Stimulated activated CD4-positive, alpha-beta T cell treated with anti-CD3 and anti-CD28 coated beads, Interleukin-2, amount 100 ng/mL, for 48 hours (primary cell): ENCODE measurements at places on chromosomes 1 and 21.

DNA sequence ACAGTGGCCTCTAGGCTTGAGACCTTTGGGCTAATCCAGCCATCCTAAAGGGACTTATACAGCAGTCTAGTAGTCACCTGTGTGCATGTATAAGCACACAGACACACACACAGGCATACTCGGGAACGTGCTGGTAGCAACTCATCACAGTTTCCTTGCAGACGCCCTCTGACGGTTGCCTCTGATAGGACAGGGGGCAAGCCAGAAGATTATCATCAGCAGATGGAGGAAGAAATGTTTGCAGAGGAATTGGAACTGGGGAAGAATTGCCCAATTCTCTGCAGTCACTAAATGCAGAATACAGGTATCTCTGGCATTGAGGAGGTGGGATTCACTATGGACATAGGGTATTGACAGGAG, 222.2 kb downstream of the C1orf94 start:
- DNase-seq: no peak

DNA sequence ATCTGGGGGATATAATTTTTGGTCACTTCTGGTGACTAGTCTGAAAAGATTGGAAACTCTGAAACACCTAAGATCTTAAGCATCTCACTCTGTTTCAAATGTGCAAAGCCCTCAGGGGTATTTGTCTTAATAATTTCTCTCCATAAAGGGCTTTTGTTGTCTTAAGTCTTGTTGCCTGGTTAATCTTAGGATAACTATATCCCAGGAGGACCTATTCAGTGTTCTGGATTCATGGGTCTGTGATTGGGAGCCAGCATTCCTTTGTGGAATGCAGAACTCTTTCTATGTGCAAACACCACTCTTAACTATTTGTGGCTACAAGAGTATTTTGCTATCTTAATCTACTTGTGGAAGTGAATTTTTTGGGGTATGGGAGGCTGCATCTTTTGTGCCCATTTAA, 1573.0 kb upstream of the PRMT6 start:
- no peak for DNase-seq

GRCh38 chr1:25927521-25928265, 21.5 kb upstream of the STMN1 start:
- DNase-seq: no peak

GRCh38 chr21:46662367-46662654, 26.8 kb downstream of the PRMT2 start:
- no peak for DNase-seq

DNA sequence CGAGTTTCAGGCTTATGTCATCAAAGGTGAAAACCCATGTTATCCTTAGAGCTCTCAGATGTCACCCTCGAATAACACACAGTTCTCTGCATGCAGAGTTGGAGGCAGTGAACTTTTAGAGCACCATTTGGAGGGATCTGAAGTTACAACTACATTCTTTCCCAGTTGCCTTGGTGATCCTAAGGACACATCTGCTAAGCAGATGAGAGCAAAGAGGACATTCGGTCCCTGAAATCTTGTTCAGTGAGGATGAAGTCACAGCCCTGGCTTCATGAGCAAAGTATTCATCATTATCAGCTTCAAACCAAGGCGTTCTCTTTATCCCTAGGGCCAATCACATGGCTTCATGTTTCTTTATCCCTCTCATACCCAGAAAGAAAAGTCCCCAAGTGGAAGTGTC, 23.1 kb upstream of the MCOLN2 start:
- DNase-seq: no peak

DNA sequence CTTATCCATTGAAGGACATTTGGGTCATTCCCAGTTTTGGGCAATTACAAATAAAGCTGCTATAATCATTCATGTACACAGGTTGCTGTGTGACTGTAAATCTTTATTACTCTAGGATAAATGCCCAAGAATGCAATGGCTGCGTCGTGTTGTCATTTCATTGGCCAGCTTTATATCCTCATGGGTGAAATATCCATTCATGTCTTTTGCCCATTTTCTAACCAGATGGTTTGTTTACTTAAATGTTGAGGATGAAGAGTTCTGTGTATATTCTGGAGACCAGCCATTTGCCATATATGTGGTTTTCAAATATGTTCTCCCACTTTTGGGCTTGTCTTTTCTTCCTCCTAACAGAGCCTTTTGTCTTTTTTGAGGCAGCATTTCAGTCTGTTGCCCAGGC, 25.3 kb downstream of the TRIM11 start:
- DNase-seq: no peak

GRCh38 chr1:165592945-165593823, 37.9 kb upstream of the MGST3 start:
- peak; percentile 81 for DNase-seq
